Right lobe of liver (tissue), 6 donors: ENCODE measurements at places on chromosomes 4 and X.

GRCh38 chrX:115898382-115899001, 272.1 kb upstream of the AGTR2 start:
- peak; percentile 64 for DNase-seq

GRCh38 chrX:152658302-152658701, 20.6 kb downstream of the GABRQ start:
- no peak for DNase-seq

- DNase-seq: no peak
These were observed 88.9 kb upstream of the RPL34 start for GRCh38 chr4:108531461-108531860.

DNA sequence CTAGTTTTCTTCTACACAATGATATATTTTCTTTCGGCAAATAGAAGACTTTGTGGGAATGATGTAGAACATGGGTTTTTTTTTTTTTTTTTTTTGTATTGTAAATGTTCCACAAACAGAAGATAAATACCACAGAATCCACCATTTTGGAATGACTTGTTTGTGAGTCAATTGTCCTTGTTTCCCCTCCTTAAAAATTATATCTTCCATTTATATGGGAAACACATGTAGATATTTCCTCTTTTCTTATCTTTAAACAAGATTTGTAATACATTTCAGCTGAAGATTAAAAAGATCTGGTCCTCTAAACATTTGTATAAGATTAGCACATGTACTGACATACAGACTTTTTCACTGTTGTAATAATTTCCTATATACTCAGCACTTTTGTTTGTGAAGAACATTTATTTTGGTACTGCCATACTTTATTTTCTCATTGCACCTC, 304.6 kb downstream of the SPRY1 start:
- DNase-seq: no peak

DNA sequence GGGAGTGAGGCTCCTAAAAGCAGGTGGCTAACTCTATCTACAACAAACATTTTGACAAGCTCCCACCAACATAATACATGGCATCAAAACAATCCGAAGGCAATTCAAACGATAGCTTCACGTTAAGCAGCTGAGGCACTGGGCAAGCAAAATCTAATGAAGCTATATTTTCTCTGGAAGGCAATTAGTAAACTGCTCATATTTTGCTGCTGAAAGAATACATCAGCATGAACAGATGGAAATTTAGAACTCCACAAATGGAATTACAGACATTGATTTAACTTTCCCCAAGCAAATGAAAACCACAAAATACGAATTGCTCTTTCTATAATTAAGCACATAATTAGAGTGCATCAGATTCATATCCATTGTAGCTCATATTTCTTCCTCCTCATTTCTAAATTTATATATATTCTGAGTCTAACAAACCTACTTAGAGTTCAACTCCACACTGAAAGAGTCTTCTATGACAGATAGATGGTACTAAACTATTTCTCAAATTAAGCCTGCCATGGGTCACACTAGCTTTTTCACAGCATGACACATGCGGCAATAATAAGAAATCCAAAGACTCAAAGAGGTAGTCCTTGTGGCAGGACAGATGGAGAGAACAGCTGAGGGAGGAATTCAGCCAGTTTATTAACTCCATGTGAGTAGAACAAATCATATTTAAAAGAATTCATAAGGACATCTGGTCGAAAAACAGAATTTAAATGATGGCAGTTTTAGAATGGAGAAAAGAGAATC, 305.4 kb downstream of the MAPK10 start:
- no peak for DNase-seq
